Camera-type eye (tissue), 1 donor: ENCODE measurements at places on chromosomes 1 and 21. TPM values are rescaled to one million over a fixed set of nuclear protein-coding genes. Genes with fewer than 3 reads are reported as not detected.

The CRYZL1 gene
- total RNA-seq: 80.0 TPM

The TMEM52 gene
- total RNA-seq: 1.9 TPM

The ORC1 gene
- 3.1 TPM for total RNA-seq

The KRTAP11-1 gene
- not detected for total RNA-seq

The RORC gene
- 1.6 TPM for total RNA-seq

The BSND gene
- total RNA-seq: not detected

The BGLAP gene
- 1.5 TPM for total RNA-seq

The OR2L5 gene
- total RNA-seq: 0.44 TPM

The FAM163A gene
- 1.3 TPM for total RNA-seq

The CD2 gene
- not detected for total RNA-seq

The RCC1 gene
- total RNA-seq: 20.4 TPM

The AADACL4 gene
- total RNA-seq: not detected

The TTC22 gene
- total RNA-seq: 3.2 TPM

The FMO5 gene
- 2.2 TPM for total RNA-seq

The PRRX1 gene
- 100 TPM for total RNA-seq

The C1orf53 gene
- 4.7 TPM for total RNA-seq

The CLCA4 gene
- total RNA-seq: not detected

The GJB5 gene
- 1.0 TPM for total RNA-seq

The ADAMTSL4 gene
- 53.7 TPM for total RNA-seq

The AK5 gene
- 11.2 TPM for total RNA-seq

The ZFP69B gene
- total RNA-seq: 10.4 TPM

The GJC2 gene
- total RNA-seq: 2.1 TPM

The LSM10 gene
- total RNA-seq: 8.7 TPM

The DMRTA2 gene
- 3.1 TPM for total RNA-seq

The NUF2 gene
- 14.2 TPM for total RNA-seq

The GPR157 gene
- total RNA-seq: 2.5 TPM

The SLAMF1 gene
- not detected for total RNA-seq

The RHEX gene
- 1.6 TPM for total RNA-seq

The SLC25A44 gene
- 16.4 TPM for total RNA-seq

The KCNE2 gene
- not detected for total RNA-seq

The DYNLT5 gene
- total RNA-seq: 4.6 TPM

The KRTAP19-1 gene
- total RNA-seq: not detected

The TEDDM1 gene
- total RNA-seq: not detected

The VCAM1 gene
- 17.2 TPM for total RNA-seq

The C1orf87 gene
- not detected for total RNA-seq

The LAMB3 gene
- 11.1 TPM for total RNA-seq

The ALX3 gene
- total RNA-seq: 2.5 TPM
